ENCODE measurements at places on chromosomes 3 and 15.

DNA sequence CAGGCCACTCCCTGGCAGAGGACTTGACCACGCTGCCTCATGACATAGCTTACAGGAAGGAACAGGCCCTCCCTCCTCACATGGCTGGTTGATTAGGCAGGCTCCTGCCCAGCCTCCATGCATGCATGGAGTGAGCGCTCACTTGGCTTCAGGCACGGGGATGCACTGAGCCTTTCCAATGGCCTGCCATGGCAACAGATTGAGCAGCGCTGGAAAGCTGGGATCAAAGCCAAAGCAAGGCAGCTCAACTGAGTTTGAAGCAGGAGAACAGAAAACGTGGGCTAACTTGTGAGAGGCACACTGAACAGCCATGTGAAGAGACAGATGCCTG is 5.9 kb upstream of the GRAMD2A start:
- DNase-seq: no peak

DNA sequence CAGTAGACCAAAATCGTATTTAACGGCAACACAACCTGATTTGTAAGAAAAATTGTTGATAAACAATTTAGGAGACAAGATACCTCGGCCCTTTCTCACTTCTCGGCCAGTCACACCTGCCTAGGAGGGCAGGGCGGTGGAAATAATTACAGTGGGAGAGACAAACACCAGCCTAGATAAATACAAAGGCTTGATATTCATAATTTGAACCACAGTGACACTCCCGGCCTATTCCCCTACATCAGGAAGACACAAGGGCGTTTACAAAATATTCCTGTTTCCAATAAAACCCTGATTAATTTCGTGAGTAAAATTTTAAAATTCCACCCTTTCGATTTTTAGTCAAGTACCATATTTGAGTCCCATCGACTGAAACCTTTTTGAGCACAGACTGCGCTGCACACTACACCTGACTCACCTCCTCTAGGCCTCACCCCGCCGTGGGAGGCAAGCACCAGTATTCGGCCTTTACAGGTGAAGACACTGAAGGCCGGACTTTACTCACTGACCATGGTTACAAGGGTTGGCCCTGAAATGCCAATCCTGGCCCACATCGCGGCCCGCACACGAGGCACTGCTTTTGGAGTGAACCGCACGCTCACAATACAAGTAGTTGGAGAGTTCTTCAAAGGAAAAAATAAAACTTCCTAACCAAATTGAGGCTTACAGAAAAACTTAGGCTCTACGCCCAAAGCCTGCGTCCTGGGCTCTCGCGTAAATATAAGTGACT is 794 bp downstream of the ARPP19 start:
- peak; percentile 21 for DNase-seq

GRCh38 chr15:100900795-100901169 is 18.4 kb upstream of the LRRK1 start:
- no peak for DNase-seq

DNA sequence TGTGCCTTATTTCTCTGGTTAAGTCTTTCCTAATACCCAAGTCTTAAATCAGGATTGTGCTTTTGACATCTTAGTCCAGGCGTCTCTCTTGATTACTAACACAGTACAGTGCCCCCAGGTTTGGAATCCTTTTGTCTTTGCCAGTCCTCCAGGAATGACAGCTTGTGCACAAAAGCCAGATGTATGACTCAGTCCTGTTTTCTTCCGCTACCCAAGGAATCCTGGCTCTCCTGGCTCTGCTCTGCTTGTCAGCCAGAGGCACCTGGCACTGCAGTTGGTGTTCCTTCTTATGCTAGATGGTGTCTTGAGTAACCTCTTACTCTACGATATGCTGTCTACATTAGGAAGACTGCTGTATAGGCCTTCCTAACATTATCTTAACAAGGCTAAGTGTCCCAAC is 728.2 kb upstream of the NECTIN3 start:
- no peak for DNase-seq

GRCh38 chr3:55692957-55693558 is 206.0 kb upstream of the WNT5A start:
- no peak for DNase-seq

DNA sequence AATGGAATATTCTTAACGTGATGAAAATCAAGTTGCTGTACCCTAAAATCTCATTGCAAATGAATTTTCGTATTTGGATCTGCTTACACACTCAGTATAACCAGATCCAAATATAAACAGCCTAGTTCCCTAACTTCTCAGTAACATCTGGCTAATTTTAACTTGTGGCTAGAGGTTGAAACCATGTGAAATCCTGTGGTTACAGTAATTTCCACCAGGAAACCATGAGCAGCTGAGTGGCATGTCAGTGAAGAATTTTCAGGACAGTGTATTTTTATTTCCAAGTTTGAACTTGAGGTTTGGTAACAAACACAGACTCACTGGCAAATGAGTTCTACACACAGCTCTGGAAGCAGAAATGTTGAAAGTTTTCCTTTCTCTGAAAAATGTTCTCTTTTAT is 754.1 kb downstream of the NR2F2 start:
- no peak for DNase-seq

DNA sequence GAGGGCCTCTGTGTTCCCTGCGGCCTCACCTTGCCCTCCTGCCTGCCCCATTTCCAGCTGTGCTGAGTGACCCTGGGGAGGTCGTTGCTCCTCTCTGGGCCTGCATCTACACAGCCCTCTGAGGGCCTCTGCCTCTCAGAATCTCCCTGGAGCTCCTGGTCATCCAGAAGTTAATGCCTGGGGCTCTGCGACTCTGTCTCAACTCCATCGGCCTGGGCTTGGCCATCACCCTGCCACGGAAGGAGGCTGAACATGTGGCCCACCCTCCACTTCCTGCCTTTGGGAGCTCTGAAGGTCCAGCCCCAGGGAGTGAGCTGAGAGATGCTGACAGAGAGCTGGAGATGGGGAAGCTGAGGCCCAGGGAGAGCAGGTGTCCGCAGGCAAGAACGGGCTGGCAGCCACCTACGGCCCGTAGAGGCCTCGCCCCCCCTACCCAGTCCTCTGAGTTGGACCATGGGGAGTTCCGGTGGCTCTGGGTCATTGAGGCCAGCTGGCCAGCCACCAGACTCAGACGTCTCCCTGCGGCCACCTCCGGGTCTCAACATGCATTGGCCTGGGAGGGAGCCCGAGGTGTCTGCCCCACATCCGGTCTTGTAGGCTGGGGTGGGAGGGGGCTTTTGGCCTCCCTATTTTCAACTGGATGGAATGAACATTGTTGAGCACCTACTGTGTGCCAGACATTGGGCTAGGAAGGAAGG is 34.2 kb downstream of the GRIP2 start:
- no peak for DNase-seq

GRCh38 chr3:62688050-62688449 is 187.2 kb downstream of the CADPS start:
- no peak for DNase-seq

- no peak for DNase-seq
Measured at GRCh38 chr3:193507566-193507965, 47.1 kb downstream of the ATP13A4 start.

GRCh38 chr3:159356606-159357005 is 554.8 kb downstream of the MFSD1 start:
- no peak for DNase-seq

- DNase-seq: no peak
Measured at GRCh38 chr15:61613729-61614128, 384.6 kb upstream of the RORA start.

GRCh38 chr3:69999140-70000027 is at the start of gene SAMMSON:
Gene SAMMSON, plus strand, starts transcription at chr3:69999733.
- DNase-seq: no peak

GRCh38 chr15:75620058-75620820 is 5.3 kb downstream of the SNUPN start:
- no peak for DNase-seq

DNA sequence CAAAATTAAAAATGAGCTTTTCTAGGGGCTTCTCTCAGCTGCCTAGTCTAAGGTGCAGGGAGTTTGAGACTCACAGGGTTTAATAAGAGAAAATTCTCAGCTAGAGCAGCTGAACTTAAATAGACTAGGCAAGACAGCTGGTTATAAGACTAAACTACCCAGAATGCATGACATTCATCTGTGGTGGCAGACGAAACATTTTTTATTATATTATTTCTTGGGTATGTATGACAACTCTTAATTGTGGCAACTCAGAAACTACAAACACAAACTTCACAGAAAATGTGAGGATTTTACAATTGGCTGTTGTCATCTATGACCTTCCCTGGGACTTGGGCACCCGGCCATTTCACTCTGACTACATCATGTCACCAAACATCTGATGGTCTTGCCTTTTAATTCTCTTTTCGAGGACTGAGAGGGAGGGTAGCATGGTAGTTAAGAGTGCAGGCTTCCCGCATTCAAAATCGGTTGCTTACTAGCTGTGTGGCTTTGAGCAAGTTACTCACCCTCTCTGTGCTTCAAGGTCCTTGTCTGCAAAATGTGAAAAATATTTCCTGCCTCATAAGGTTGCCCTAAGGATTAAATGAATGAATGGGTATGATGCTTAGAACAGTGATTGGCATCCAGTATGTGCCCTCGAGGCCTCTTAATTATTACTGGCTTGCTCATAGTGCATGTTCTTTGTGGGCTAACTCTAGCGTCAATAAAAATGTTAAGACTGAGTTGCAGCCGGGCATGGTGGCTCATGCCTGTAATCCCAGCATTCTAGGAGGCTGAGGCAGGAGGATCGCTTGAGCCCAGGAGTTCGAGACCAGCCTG is 984 bp downstream of the CCR5 start:
- no peak for DNase-seq

- no peak for DNase-seq
Measured at GRCh38 chr3:6862041-6862879, 1.3 kb downstream of the GRM7 start.

DNA sequence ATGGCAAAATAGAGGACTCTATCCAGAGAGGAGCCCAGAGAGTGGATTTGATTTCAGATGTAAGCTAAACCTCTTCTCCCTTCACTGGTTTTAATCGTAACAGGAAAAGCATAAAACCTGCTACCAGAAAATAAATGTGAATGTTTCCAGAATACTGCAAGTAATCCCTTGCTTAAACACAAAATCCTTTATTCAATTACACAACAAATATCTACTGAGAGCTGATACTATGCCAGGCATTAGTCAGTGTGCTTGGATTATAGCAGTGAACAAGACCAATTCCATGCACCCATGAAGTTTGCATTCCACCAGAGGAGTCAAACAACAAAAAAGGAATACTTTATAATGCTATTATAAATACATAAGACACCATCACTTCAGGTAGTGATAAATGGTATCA is 15.1 kb downstream of the AVEN start:
- no peak for DNase-seq

- DNase-seq: no peak
Measured at GRCh38 chr15:56804938-56805337, 71.6 kb upstream of the ZNF280D start.

GRCh38 chr15:51380999-51381806 is 39.7 kb downstream of the GLDN start:
- DNase-seq: no peak

DNA sequence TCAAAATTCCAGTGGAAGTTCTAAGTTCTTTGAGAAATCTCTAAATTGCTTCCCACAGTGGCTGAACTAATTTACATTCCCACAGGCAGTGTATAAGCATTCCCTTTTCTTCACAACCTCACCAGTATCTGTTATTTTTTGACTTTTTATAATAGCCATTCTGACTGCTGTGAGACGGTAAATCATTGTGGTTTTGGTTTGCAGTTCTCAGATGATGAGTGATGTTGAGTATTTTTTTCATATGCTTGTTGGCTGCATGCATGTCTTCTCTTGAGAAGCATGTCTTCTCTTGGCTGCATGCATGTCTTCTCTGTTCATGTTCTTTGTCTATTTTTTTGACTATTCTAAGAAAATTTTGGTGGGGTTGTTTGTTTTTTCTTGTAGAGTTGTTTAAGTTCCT is 499.6 kb upstream of the CCDC54 start:
- no peak for DNase-seq

GRCh38 chr15:90512276-90512675 is 17.4 kb upstream of the CRTC3 start:
- no peak for DNase-seq

- no peak for DNase-seq
Measured at GRCh38 chr3:161744366-161744765, 247.8 kb downstream of the OTOL1 start.

DNA sequence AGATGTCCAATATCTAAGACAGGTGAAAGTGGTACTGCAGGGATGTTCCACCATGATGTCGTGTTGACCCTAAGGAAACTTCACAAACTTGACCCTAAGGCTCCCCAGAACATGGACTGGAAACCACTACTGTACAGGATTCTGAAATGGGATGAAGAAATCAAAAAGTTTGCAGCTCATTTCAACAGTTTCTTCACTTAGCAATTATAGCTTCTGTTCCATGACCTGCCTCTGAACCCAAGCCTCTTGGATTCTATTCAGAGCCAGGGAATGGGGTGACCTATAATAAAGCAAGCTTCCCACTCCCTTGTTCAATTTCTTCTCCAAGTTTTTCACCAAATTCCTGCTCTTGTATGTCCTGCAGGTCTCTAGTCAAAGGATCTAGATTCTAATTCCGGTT is 40.7 kb downstream of the DUT start:
- DNase-seq: no peak

DNA sequence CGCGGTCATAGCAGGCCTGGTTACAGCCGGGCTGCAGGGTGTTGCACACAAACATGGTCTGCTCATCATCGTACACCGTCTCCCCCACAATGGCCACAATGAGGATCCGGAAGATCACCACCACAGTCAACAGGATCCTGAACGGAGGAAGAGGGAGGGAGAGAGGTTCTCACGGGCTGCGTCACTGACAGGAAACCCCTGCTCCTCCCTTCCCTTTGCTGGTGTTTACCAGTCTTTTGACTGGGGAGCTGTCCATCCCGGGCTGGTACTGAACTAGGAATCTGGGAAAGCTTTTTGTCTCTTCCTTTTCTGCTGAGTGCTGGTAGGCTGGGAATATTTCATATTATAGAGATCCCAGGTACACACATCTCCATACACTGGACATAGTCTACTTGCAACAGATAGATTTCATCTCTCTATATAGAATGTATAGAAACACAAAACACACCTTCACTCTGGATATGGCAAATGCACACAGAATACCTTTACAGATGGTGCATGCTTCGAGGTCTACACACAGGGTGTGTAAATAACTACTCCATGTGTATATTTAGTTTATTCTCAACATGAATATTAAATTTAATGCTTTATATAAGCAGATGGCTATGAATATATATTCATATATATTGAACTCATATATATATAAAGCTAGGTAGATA is 1.4 kb downstream of the GJD2 start:
- peak; percentile 63 for DNase-seq
